Hematopoietic multipotent progenitor cell treated with erythropoietin and hydrocortisone succinate and interleukin-3 and kit ligand, for 17 days (in vitro differentiated cells): ENCODE measurements at places on chromosomes 3 and 15.

GRCh38 chr3:155553780-155554179 is 191.1 kb downstream of the PLCH1 start:
- no peak for DNase-seq

- no peak for DNase-seq
Observed at GRCh38 chr3:72448375-72448823, 399.8 kb downstream of the SHQ1 start.

- no peak for DNase-seq
Observed at GRCh38 chr3:113431811-113432210, 9.5 kb downstream of the CFAP44 start.

GRCh38 chr15:33292717-33293307 is 18.0 kb upstream of the RYR3 start:
- peak; percentile 71 for DNase-seq

DNA sequence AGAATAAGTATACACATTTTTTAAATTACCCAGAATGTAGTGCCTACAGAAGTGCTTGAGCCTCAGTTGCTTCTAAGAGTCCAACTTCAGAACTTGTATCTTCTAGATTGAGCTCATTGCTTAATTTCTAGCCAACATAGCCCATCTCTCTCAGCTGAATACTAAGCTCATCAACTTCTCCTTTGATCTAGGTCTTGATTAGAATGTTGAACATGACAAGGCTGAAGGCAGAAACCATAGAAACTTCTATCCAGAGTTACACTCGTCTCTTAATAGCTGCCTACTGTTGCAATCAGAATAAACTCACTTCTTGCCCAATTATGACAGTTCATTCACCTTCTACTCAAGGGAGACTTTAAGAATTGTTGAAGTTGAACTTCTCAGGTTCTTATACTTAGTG is 327.3 kb upstream of the THBS1 start:
- no peak for DNase-seq

DNA sequence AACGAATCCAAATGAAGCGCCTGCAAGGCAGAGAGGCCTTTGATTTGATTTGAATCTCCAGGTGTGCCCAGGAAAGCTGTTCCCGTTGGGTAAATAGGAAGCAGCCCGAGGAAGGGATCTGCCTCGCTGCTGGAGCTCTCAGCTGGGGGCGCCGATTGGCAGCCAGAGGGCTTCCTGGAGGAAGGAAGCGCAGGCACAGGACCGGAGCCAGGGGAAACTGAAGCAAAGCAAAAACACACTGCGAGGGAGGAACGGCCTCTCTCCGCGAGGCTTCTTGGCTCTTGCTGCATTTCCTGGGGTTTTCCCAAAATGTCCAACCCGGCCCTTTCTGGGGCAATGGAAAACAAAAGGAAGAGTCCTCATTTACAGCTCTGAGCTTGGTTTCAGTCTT is 80.3 kb downstream of the TMEM266 start:
- DNase-seq, result no peak

DNA sequence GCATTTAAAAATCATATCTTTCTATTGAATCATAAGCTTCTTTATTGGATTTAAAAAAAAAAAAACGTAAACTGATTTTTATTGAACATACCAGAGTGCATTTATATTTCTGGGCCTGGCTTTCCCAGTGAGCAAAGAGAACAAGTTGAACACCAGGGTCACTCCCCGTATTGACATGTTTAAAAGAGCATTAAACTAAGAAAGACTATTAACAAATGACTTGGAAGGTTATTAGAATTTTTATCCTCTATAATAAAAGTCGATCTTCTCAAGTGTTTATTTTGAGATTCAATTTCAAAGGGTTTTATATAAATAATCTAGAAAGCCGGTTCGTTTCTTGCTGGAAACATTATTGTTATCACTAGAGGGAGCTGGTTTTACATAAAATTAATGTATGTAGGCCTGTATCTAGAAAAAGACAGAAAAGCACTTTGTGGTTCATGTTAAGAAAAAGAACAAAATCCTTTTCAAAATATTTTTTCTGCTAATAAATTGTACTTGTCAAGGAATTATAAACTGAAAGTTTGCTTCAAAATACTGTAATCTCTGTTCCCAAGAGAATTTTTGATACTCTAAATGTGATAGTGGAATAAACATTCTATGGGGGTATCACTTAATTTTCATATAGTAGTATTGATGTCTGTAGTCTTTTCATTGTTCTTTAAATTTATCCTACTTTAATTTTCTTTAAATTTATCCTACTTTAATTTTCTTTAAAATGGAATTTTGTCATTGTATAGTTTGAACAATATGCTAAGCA is 321.8 kb upstream of the MME start:
- no peak for DNase-seq

GRCh38 chr15:39887832-39888231 is 32.2 kb downstream of the GPR176 start:
- peak; percentile 55 for DNase-seq

GRCh38 chr3:42654331-42655201 is 1.1 kb downstream of the ZBTB47 start:
- DNase-seq, result no peak

DNA sequence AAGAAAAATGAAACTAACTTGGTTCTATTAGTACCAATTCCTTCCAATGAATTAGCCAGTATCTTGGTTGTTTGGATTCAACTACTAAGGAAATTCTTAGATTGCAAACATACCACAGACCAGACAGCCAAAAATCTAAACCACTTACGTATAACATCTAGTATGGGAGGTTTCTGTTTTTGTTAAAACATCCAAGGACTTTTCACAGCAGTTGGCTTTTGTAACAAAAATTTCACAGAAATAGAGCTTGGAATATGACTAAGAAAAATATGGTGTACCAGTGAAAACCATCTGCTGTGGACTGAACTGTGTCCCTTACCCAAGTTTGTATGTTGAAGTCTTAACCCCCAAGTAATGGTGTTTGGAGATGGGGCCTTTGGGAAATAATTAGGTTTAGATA is 199.2 kb downstream of the OTOL1 start:
- no peak for DNase-seq

GRCh38 chr3:14142567-14143270 is 17.9 kb downstream of the TMEM43 start:
- no peak for DNase-seq
